ENCODE measurements at places on chromosomes 11 and 22. TPM values are rescaled to one million over a fixed set of nuclear protein-coding genes. Genes with fewer than 3 reads are reported as not detected.

The SCGB1A1 gene
- total RNA-seq, result not detected

The HARBI1 gene
- total RNA-seq, result 6.1 TPM

The OR51I1 gene
- total RNA-seq, result not detected

The C11orf87 gene
- under 0.01 TPM for total RNA-seq

The SSTR3 gene
- total RNA-seq, result under 0.01 TPM

The RRP8 gene
- total RNA-seq, result 11.5 TPM

The ABTB2 gene
- total RNA-seq, result 0.28 TPM

The OR6T1 gene
- not detected for total RNA-seq

The MCHR1 gene
- 1.7 TPM for total RNA-seq

The NXPE2 gene
- total RNA-seq, result not detected

The C22orf31 gene
- not detected for total RNA-seq

The NCR3LG1 gene
- total RNA-seq, result 3.9 TPM

The DLG2 gene
- total RNA-seq, result 0.36 TPM

The SLC22A8 gene
- total RNA-seq, result not detected

The C11orf97 gene
- not detected for total RNA-seq

The KRTAP5-8 gene
- total RNA-seq, result not detected

The BTBD10 gene
- 84.2 TPM for total RNA-seq
